ENCODE measurements at places on chromosomes 6 and 20. TPM values are rescaled to one million over a fixed set of nuclear protein-coding genes. Genes with fewer than 3 reads are reported as not detected.

L3MBTL3 gene
- polyA plus RNA-seq, result 3.0 TPM

EPB41L1 gene
- polyA plus RNA-seq, result 94.4 TPM

HLA-F gene
- 4.5 TPM for polyA plus RNA-seq

LAMA4 gene
- 3.7 TPM for polyA plus RNA-seq

PRDM1 gene
- polyA plus RNA-seq, result 2.6 TPM

CENPQ gene
- 10.2 TPM for polyA plus RNA-seq

ARFGEF3 gene
- polyA plus RNA-seq, result 0.15 TPM

PSORS1C2 gene
- polyA plus RNA-seq, result not detected

ULBP2 gene
- 4.5 TPM for polyA plus RNA-seq

SLC17A2 gene
- not detected for polyA plus RNA-seq

FNDC1 gene
- polyA plus RNA-seq, result 0.01 TPM

BEND3 gene
- polyA plus RNA-seq, result 2.3 TPM

RFX6 gene
- polyA plus RNA-seq, result not detected

CCM2L gene
- 0.13 TPM for polyA plus RNA-seq

HLA-DOB gene
- polyA plus RNA-seq, result 0.07 TPM

RGS17 gene
- 2.5 TPM for polyA plus RNA-seq

TP53TG5 gene
- polyA plus RNA-seq, result not detected

KHDRBS2 gene
- polyA plus RNA-seq, result not detected

RAD21L1 gene
- polyA plus RNA-seq, result not detected

ZBTB9 gene
- polyA plus RNA-seq, result 9.9 TPM

SAMD3 gene
- not detected for polyA plus RNA-seq

SNX5 gene
- 225 TPM for polyA plus RNA-seq

SLC17A3 gene
- 5.3 TPM for polyA plus RNA-seq

CST2 gene
- not detected for polyA plus RNA-seq

Data from A549 (cell line).